ENCODE measurements at places on chromosomes 1 and 21.

DNA sequence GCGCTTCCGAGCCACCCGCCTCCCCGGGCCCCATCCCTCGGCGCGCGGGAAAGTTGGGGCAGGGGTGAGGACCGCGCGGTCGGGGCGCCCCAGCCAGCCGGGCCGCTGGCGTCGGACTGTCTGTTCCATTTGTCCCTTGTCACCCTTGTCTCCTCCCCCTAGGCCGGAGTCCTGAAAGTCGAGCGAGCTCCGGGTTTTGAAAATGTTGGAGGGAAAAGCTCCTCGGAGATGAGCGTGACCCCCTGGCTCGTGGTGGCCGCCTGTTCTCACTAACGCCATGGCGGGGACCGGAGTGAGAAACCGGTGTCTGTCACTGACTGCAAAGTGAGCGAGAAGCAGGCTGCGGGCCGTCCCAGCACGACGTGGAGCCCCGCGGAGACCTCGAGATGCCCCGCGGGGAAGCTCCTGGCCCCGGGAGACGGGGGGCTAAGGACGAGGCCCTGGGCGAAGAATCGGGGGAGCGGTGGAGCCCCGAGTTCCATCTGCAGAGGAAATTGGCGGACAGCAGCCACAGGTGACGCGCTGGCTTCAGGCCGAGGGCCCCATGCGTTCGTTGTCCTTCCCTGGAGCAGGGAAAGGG is 491 bp downstream of the PER3 start:
- peaks cover 10% of the 10 kb centered on the region for H3K36me3 ChIP-seq
- H3K4me1 ChIP-seq = peaks cover 3% of the 10 kb centered on the region
- DNase-seq = no peak
- H3K27ac ChIP-seq = peak overlapping the region; percentile 74
- H3K27me3 ChIP-seq = no peaks in the 10 kb centered on the region
- peak overlapping the region; percentile 82 for H3K4me3 ChIP-seq

DNA sequence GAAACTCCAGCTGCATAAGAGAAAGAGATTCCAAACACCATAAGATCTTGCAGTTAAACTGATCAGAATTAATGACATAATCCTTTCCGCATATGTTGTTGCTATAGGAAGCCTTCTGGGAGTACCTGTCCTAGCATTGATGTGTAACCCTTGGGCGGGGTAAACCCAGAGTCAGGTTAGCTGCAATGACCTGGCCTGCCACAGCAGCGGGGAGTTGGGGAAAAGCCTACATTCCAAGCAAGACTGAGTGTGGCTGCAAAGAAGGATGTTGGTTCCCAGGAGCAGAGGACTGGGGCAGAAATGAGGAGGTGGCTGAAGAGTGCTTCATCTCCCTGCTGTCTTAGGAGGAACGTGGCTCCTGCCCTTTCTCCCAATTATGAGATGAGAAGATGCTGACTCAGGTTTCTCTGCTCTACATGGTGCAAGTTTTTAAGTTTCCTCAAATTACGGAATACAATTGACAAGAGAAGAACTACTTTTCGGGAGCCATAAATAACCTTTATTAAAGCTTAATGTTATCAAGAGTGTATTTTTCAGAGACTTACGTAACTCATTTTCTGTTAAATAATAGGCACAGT is 142.1 kb downstream of the RYR2 start:
- DNase-seq = no peak
- no peak overlapping the region for H3K27ac ChIP-seq
- H3K27me3 ChIP-seq = no peaks in the 10 kb centered on the region

DNA sequence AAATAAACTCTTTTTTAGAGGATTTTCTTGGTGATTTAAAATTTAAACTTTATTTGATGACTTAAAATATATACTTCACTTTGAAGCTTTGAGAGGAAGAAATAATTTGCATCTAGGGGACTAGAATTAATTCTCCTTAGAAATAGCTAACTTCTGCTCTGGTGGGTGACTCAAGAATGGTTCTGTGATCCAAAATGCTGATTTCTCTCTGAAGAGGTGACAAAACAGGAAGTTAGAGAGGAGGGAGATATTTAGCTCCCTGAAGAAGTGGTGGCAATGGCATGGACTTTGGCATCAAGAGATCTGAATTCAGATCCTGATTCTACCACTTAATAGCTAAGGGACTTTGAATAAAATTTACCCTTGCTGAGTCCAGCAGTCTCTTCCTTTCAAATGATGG is 125.8 kb upstream of the ATP1B1 start:
- no peaks in the 10 kb centered on the region for H3K4me1 ChIP-seq
- H3K4me3 ChIP-seq = no peak overlapping the region
- no peak overlapping the region for H3K27ac ChIP-seq
- DNase-seq = no peak
- no peaks in the 10 kb centered on the region for H3K27me3 ChIP-seq
- H3K36me3 ChIP-seq = no peaks in the 10 kb centered on the region

DNA sequence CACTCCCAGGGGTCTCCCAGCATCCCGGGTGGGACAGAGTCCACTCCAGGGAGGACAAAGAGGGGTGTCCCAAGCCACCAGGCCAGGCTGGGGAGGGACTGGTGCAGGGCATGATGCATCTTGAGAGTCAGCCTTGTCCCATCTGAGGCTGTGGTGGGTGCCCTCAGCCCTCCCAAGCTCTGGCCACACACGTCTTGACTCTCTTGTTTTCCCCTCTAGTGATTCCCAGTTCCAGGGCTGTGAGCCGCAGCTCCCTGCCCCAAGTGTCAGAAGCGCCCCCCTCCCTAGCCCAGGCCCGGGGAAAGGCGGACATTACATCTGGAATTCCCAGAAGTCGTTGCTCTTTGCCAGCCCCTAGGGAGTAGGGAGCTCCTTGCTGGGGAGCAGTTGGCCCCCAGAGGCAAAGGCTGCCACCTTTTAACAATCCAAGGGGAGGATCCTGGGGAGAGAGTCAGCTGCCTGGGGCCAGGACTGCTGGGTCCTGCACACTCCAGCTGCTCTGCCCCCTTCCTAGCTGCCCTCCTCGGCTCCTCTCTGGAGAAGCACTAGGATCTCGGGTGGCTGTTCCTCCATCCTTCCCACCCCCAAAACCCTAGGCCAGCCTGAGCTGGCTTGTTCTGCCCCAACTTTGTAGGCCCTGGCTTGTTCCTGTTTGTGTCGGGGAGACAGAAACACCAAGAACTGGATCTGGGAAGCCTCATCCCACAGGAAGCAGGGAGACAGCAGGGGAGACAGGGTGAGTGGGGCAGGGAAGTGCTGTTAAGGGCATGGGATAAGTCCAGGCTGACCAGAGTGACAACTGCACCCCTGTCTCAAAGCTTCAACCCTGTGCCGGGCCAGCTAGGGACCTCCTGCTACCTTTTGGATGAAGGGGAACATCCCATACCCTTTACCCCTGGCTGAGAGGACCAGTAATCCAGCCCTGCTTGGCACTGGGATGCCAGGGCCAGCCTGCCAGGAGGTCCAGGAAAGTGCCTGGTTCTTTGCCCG is 3.2 kb upstream of the PTPN7 start:
- no peaks in the 10 kb centered on the region for H3K36me3 ChIP-seq
- no peaks in the 10 kb centered on the region for H3K4me1 ChIP-seq
- no peak overlapping the region for H3K4me3 ChIP-seq
- H3K27me3 ChIP-seq = no peaks in the 10 kb centered on the region
- H3K27ac ChIP-seq = no peak overlapping the region

- H3K4me3 ChIP-seq = no peak overlapping the region
- peak overlapping the region; percentile 13 for H3K27ac ChIP-seq
- no peaks in the 10 kb centered on the region for H3K27me3 ChIP-seq
- no peak for DNase-seq
Measured at GRCh38 chr1:70140343-70140742, 65.0 kb downstream of the LRRC40 start.

- no peaks in the 10 kb centered on the region for H3K36me3 ChIP-seq
- H3K27me3 ChIP-seq = no peaks in the 10 kb centered on the region
- H3K4me3 ChIP-seq = no peak overlapping the region
- no peak for DNase-seq
Measured at GRCh38 chr1:37718901-37719571, 26.7 kb downstream of the CDCA8 start.

GRCh38 chr21:18522181-18522972 is 118.8 kb upstream of the TMPRSS15 start:
- no peaks in the 10 kb centered on the region for H3K4me1 ChIP-seq
- H3K4me3 ChIP-seq = no peak overlapping the region
- no peaks in the 10 kb centered on the region for H3K36me3 ChIP-seq
- no peak overlapping the region for H3K27ac ChIP-seq

DNA sequence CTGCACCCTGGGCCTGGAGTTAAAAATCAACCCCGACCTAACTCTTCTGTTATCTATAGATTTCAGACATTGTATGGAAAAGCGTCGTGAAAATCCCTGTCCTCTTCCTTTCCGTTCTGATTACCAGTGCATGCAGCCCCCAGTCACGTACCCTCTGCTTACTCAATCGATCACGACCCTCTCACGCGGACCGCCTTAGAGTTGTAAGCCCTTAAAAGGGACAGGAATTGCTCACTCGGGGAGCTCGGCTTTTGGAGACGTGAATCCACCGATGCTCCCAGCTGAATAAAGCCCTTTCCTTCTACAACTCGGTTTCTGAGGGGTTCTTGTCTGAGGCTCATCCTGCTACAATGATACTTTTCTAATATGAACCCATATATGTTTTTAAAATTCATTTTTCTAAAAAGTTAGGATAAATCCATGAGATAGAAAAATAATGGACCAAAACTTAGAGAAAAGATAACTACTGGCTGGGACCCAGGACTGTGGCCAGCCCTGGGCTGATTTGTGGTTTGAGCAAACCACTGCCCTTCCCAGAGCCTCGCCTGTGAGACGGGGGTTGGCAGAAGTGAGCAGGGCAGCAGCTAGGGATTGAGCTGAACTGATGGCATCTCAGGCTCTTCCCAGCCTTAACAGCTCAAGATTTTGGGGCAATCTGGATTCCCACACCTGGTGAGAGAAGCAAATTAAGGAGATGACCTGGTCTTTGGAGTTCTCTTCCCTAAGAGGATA is 5.0 kb downstream of the UQCRHL start:
- peak overlapping the region; percentile 91 for H3K27ac ChIP-seq
- H3K4me1 ChIP-seq = peaks cover 47% of the 10 kb centered on the region
- no peaks in the 10 kb centered on the region for H3K27me3 ChIP-seq
- no peaks in the 10 kb centered on the region for H3K36me3 ChIP-seq
- H3K4me3 ChIP-seq = no peak overlapping the region

- no peak overlapping the region for H3K27ac ChIP-seq
- no peak overlapping the region for H3K4me3 ChIP-seq
- no peaks in the 10 kb centered on the region for H3K36me3 ChIP-seq
- no peaks in the 10 kb centered on the region for H3K4me1 ChIP-seq
- no peak for DNase-seq
Measured at GRCh38 chr1:219312967-219313366, 139.3 kb downstream of the LYPLAL1 start.

GRCh38 chr1:58487002-58487401 is 59.5 kb downstream of the OMA1 start:
- H3K4me1 ChIP-seq = no peaks in the 10 kb centered on the region
- DNase-seq = no peak

- no peaks in the 10 kb centered on the region for H3K27me3 ChIP-seq
- no peaks in the 10 kb centered on the region for H3K36me3 ChIP-seq
- H3K4me1 ChIP-seq = peaks cover 65% of the 10 kb centered on the region
Measured at GRCh38 chr1:116376729-116377086, 3.7 kb downstream of the ATP1A1 start.

- no peak overlapping the region for H3K4me3 ChIP-seq
- no peaks in the 10 kb centered on the region for H3K4me1 ChIP-seq
- H3K36me3 ChIP-seq = no peaks in the 10 kb centered on the region
- H3K27ac ChIP-seq = no peak overlapping the region
- no peaks in the 10 kb centered on the region for H3K27me3 ChIP-seq
Measured at GRCh38 chr1:214843281-214843680, 239.3 kb upstream of the KCNK2 start.
